Renal pelvis (tissue), 12 donors: ENCODE measurements at places on chromosomes 1 and 21. TPM values are rescaled to one million over a fixed set of nuclear protein-coding genes. Genes with fewer than 3 reads are reported as not detected.

Gene ARHGEF16
- 27.6 TPM for polyA plus RNA-seq

Gene GJB3
- polyA plus RNA-seq = 0.35 TPM

Gene NFIA
- 14.4 TPM for polyA plus RNA-seq

Gene CFAP141
- polyA plus RNA-seq = not detected

Gene MASP2
- polyA plus RNA-seq = 12.3 TPM

Gene LEFTY1
- 6.9 TPM for polyA plus RNA-seq

Gene ITLN2
- polyA plus RNA-seq = not detected

Gene SLC45A1
- 4.0 TPM for polyA plus RNA-seq

Gene HSD3B2
- polyA plus RNA-seq = 1.4 TPM
